ENCODE measurements at places on chromosomes 6 and 20.

DNA sequence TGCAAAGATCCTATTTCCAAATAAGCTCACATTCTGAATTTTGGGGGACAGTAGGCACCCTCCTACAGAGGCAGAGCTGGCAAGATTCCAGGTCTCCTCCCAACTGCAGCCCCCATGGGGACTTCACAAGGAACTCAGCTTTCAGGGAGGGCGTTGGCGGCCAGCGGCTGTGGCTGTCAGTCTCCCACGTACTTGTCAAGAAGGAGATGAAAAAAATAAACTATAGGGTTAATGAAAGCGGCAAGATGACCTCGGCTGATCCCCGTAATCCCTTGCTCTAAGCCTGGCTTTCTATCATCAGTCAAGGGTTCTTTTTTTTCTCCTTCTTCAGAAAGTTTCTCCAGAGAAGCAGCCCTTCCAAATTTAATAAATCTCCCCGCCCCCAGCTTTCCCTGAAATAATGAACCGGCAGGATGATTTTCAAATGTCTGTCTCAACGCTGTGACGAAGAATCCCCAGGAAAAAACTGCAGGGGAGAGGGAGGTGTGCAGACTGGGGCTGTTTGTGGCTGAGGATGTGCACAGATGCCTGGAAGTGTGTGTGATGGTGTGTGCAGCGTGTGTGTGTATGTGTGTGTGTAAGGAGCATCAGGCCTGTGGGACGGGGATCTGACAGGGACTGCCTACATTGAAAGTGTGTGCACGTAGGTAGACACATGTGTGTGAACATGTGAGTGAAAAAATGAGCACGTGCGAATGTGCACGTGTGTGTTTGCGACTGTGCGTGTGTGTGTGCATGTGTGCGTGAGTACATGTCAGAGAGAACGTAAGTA, 78.7 kb downstream of the SLC2A10 start:
- H3K27me3 ChIP-seq: no peaks in the 10 kb centered on the region
- H3K4me1 ChIP-seq: no peaks in the 10 kb centered on the region
- H3K4me3 ChIP-seq: no peak overlapping the region
- no peak for DNase-seq

- H3K36me3 ChIP-seq: no peaks in the 10 kb centered on the region
- no peak overlapping the region for H3K4me3 ChIP-seq
- no peak for DNase-seq
- H3K4me1 ChIP-seq: no peaks in the 10 kb centered on the region
These were observed 7.9 kb upstream of the SDCBP2 start for GRCh38 chr20:1336699-1337367.

DNA sequence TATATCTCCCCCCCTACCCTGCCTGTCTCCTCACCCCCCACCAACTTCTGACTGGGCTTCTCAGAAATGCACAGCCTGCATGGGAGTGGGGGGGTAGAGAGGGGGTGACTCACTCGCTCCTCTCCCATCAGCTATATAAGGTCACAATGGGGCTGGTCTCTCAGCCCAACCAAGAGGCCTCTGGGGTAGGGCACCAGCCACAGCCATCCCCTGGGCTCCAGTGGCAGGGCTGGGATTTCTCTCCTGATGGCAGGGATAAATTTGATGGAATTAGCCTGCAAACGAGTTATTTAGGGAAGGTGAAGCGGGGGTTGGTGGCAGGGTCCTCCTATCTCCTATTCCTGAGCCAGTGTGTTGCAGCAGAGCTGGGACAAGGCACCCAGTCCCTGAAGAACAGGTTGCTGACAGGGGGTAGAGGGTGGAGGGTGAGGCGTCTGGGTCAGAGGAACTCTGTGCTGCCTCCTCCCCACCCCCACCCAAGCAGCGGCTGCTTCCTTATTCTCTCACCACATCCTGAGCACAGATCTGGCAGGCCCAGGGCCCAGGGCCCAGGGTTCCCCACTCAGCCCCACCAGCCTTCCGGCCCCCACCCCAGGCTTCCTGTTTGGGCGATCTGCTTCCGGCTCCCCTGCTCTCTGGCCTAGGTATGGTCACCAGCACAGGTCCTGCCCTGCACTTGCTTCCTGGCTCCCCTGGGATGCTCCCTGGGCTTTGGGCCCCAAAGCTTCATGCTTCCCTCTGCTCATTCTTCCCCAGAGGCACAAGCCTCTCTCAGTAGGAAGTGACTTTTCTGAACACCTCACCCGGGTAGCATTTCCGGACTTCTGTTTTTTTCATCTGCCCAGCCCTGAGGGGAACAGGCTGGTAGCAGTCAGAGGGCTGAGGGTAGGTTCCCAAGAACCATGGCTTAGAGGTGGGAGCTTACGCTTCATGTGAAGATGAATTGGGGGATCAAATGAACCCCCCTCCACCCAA, 4.0 kb downstream of the PPP1R18 start:
- peak overlapping the region; percentile 46 for H3K4me3 ChIP-seq
- H3K27ac ChIP-seq: peak overlapping the region; percentile 87
- H3K4me1 ChIP-seq: peaks cover 21% of the 10 kb centered on the region
- no peaks in the 10 kb centered on the region for H3K27me3 ChIP-seq
- peak; percentile 92 for DNase-seq

GRCh38 chr6:3385660-3386151, 71.1 kb downstream of the SLC22A23 start:
- peak; percentile 30 for DNase-seq
- H3K4me3 ChIP-seq: no peak overlapping the region
- H3K27ac ChIP-seq: no peak overlapping the region
- H3K27me3 ChIP-seq: no peaks in the 10 kb centered on the region
- no peaks in the 10 kb centered on the region for H3K4me1 ChIP-seq

- no peaks in the 10 kb centered on the region for H3K4me1 ChIP-seq
- no peak overlapping the region for H3K27ac ChIP-seq
- H3K27me3 ChIP-seq: no peaks in the 10 kb centered on the region
- no peak overlapping the region for H3K4me3 ChIP-seq
These were observed 225.5 kb downstream of the SYNDIG1 start for GRCh38 chr20:24694727-24695528.

GRCh38 chr6:157314705-157315321, 8.5 kb downstream of the TMEM242 start:
- DNase-seq: peak; percentile 78
- no peaks in the 10 kb centered on the region for H3K4me1 ChIP-seq
- H3K36me3 ChIP-seq: peaks cover 5% of the 10 kb centered on the region
- no peak overlapping the region for H3K4me3 ChIP-seq
- H3K27ac ChIP-seq: no peak overlapping the region
- H3K27me3 ChIP-seq: no peaks in the 10 kb centered on the region

GRCh38 chr20:9195031-9195430, 126.1 kb downstream of the PLCB4 start:
- DNase-seq: no peak
- no peaks in the 10 kb centered on the region for H3K36me3 ChIP-seq
- H3K4me3 ChIP-seq: no peak overlapping the region

DNA sequence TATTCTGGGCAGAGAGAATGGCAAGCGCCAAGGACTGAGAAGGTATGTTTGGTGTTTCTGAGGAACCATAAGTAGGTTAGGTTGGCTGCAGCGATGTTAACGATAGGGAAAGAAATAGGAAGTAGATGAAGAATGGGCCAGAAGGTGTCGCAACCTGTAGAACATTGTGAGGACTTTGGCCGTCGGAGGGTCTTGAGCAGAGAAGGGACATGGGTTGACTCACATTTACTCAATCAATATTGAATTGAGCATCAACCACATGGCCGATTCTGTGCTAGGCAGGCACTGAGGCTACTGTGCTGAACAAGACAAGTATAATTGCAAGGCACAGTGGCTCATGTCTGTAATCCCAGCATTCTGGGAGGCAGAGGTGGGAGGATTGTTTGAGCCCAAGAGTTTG, 26.8 kb upstream of the RPN2 start:
- no peak overlapping the region for H3K4me3 ChIP-seq
- H3K27ac ChIP-seq: no peak overlapping the region
- no peaks in the 10 kb centered on the region for H3K4me1 ChIP-seq

- no peaks in the 10 kb centered on the region for H3K27me3 ChIP-seq
- no peak for DNase-seq
- H3K36me3 ChIP-seq: peaks cover 3% of the 10 kb centered on the region
- H3K4me1 ChIP-seq: no peaks in the 10 kb centered on the region
- no peak overlapping the region for H3K4me3 ChIP-seq
- H3K27ac ChIP-seq: no peak overlapping the region
These were observed 1.9 kb upstream of the AFDN start for GRCh38 chr6:167824591-167825331.

GRCh38 chr6:138500867-138501446, 1.7 kb upstream of the NHSL1 start:
- H3K4me3 ChIP-seq: no peak overlapping the region
- no peaks in the 10 kb centered on the region for H3K27me3 ChIP-seq
- DNase-seq: no peak
- no peaks in the 10 kb centered on the region for H3K36me3 ChIP-seq

GRCh38 chr6:40074306-40075055, 140.2 kb upstream of the MOCS1 start:
- no peak overlapping the region for H3K4me3 ChIP-seq
- H3K4me1 ChIP-seq: no peaks in the 10 kb centered on the region
- no peak overlapping the region for H3K27ac ChIP-seq
- no peak for DNase-seq

- H3K36me3 ChIP-seq: no peaks in the 10 kb centered on the region
- H3K4me3 ChIP-seq: no peak overlapping the region
- H3K27me3 ChIP-seq: no peaks in the 10 kb centered on the region
- H3K27ac ChIP-seq: no peak overlapping the region
- H3K4me1 ChIP-seq: no peaks in the 10 kb centered on the region
- no peak for DNase-seq
These were observed 35.0 kb downstream of the STX11 start for GRCh38 chr6:144185133-144185836.

DNA sequence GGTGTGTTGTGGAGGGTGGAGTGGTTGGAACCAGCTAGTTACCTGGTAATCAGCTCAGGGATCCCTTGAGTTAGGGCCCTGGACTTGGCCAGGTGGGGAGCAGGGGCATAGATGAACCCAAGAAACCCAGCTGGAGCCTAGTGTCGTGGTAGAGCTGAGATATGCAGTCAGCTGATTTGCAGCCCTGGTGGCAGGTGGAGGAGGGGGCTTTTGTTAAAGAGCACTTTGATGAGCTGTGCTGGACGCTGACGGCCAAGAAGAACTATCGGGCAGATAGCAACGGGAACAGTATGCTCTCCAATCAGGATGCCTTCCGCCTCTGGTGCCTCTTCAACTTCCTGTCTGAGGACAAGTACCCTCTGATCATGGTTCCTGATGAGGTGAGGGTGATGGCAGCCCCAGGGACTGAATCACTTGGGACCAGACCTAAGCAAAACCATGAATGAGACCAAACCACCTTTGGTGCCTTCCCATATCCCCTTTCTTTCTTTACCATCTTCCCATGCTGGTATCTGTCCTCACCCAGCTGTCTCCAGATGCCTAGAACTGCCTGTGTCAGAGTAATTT, 12.7 kb downstream of the DEF6 start:
- no peaks in the 10 kb centered on the region for H3K36me3 ChIP-seq
- no peaks in the 10 kb centered on the region for H3K4me1 ChIP-seq
- H3K27ac ChIP-seq: no peak overlapping the region
- H3K4me3 ChIP-seq: no peak overlapping the region
- no peak for DNase-seq

- H3K27me3 ChIP-seq: no peaks in the 10 kb centered on the region
- peak; percentile 54 for DNase-seq
- peaks cover 3% of the 10 kb centered on the region for H3K36me3 ChIP-seq
- H3K27ac ChIP-seq: no peak within 1 kb of the TSS
- H3K4me1 ChIP-seq: no peaks in the 10 kb centered on the region
These were observed at the start of gene OGFR for GRCh38 chr20:62804627-62805154. OGFR (plus strand) TSS chr20:62804835; CDS start chr20:62804860, 25 bp downstream.

GRCh38 chr20:38050686-38051085, 17.1 kb downstream of the RPRD1B start:
- H3K4me1 ChIP-seq: peaks cover 2% of the 10 kb centered on the region
- H3K36me3 ChIP-seq: no peaks in the 10 kb centered on the region
- DNase-seq: no peak
- H3K27ac ChIP-seq: no peak overlapping the region
- H3K4me3 ChIP-seq: no peak overlapping the region

GRCh38 chr6:156780962-156781853, 4.0 kb downstream of the ARID1B start:
- no peak overlapping the region for H3K27ac ChIP-seq
- H3K36me3 ChIP-seq: no peaks in the 10 kb centered on the region
- H3K4me3 ChIP-seq: no peak overlapping the region
- no peak for DNase-seq
- H3K27me3 ChIP-seq: no peaks in the 10 kb centered on the region
- H3K4me1 ChIP-seq: peaks cover 2% of the 10 kb centered on the region

GRCh38 chr6:138246650-138247440, 28.6 kb upstream of the PBOV1 start:
- no peak overlapping the region for H3K4me3 ChIP-seq
- H3K27me3 ChIP-seq: no peaks in the 10 kb centered on the region
- DNase-seq: no peak
- no peaks in the 10 kb centered on the region for H3K36me3 ChIP-seq
- no peak overlapping the region for H3K27ac ChIP-seq

- H3K4me3 ChIP-seq: no peak overlapping the region
- no peaks in the 10 kb centered on the region for H3K36me3 ChIP-seq
- DNase-seq: no peak
- H3K4me1 ChIP-seq: no peaks in the 10 kb centered on the region
These were observed 4.6 kb upstream of the REV3L start for GRCh38 chr6:111487661-111488060.

GRCh38 chr20:58650181-58650775, 805 bp upstream of the STX16 start:
- no peak for DNase-seq
- peak overlapping the region; percentile 44 for H3K4me3 ChIP-seq
- H3K27me3 ChIP-seq: no peaks in the 10 kb centered on the region
- no peaks in the 10 kb centered on the region for H3K4me1 ChIP-seq
- peak overlapping the region; percentile 68 for H3K27ac ChIP-seq

DNA sequence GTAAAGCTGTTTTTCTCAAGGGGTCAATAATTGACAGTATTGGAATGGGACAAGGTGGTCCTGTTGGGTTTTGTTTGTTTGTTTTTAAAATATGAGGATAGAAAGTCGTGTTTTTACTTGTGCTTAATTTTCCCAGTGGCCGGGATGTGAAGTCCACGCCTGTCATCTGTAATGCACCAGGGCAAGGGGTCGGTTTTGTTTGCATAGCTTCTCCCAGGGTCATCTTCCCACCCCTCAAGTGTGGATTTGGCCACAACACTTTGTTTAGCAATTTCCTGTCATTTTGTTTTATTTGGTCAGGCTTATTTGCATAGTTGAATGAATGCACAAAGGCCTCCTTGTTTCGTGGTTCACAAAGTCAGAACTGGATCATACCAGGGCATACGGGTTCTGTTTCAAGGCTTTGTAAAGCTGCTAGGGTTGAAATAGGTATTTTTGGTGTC, 29.8 kb downstream of the SYNJ2 start:
- no peaks in the 10 kb centered on the region for H3K27me3 ChIP-seq
- H3K27ac ChIP-seq: no peak overlapping the region
- H3K4me3 ChIP-seq: no peak overlapping the region
- peaks cover 2% of the 10 kb centered on the region for H3K4me1 ChIP-seq
- no peak for DNase-seq

DNA sequence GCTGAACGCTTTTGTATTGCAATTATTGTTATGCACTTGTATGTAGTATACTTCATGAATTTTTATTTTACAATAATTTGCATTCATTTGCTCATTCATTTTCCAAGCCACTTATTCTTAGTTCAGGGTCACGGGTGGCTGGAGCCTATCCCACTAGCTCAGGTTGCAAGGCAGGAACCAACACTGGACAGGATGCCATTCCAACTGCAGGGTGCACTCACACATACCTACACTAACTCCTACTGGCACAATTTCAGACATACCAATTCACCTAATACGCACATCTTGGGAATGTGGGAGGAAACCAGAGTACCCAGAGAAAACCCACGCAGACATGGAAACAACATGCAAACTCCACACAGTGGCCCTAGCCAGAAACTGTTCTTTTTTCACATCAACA, 61.8 kb downstream of the LMBRD1 start:
- no peak for DNase-seq
- H3K36me3 ChIP-seq: no peaks in the 10 kb centered on the region
- H3K27ac ChIP-seq: no peak overlapping the region
